ENCODE measurements at places on chromosomes 2 and 18.

- no peak for DNase-seq
Measured at GRCh38 chr18:10195529-10195928, 258.9 kb upstream of the APCDD1 start.

DNA sequence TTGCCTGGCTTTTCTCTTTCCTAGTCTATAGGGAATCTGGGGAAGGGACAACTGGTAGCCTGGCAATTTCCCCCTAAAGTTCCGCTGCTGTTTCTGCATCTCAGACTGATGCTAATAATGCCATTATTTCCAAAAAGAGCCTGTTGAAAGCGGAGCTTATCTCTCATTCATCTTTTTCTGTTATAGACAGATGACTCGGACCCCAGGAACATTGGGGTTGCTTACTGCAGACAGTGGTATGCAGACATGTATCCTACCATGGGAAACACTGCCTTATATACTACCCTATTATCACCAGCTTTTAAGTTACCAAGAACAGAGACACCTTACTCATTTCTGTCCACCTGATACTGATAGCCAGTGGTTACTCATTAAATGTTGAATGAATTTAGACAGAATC is 15.3 kb downstream of the ETAA1 start:
- no peak for DNase-seq

DNA sequence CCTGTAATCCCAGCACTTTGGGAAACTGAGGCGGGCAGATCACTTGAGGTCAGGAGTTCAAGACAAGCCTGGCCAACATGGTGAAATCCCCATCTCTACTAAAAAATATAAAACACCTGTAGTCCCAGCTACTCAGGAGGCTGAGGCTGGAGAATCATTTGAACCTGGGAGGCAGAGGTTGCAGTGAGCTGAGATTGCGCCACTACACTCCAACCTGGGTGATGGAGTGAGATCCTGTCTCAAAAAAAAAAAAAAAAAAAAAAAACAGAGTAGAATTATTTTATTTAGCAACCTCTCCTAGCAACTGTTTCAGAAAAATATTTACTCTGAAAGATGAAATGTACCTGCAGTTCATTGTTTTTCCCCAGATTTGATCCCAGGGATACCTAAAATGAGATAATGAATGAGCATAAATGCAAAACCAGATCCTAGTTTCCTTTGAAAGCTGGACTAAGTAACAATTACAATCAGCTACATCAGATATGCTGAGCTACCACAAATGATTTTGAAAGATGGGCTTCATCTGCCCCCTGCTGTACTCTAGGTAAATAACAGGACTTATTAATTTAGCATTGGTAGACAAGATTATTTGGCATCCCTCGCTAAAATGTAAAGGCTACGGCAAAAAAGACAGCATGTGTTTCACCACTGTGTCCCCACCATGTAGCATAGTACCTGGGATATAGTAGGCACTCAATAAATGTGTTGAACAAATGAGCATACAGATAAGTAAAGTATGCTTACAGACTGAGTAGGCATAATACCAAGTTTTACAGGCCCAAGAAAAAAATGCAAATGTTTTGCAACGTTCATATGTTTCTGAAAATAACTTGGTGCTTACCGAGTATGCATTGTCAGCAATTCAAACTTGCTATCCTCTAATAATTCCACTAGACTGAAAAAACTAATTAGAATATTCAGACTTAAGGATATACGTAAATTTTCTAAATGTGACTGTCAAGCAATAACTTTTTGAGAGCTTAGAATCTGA is 102.5 kb downstream of the ATL2 start:
- no peak for DNase-seq

- DNase-seq = no peak
Measured at GRCh38 chr2:241637795-241638660, 535 bp downstream of the ATG4B start.

GRCh38 chr2:47530105-47530760 is 127.3 kb downstream of the MSH2 start:
- peak; percentile 70 for DNase-seq

GRCh38 chr18:23133860-23134779 is 1.2 kb upstream of the CABLES1 start:
- no peak for DNase-seq

GRCh38 chr2:151280271-151280670 is 9.2 kb downstream of the NMI start:
- DNase-seq = no peak

DNA sequence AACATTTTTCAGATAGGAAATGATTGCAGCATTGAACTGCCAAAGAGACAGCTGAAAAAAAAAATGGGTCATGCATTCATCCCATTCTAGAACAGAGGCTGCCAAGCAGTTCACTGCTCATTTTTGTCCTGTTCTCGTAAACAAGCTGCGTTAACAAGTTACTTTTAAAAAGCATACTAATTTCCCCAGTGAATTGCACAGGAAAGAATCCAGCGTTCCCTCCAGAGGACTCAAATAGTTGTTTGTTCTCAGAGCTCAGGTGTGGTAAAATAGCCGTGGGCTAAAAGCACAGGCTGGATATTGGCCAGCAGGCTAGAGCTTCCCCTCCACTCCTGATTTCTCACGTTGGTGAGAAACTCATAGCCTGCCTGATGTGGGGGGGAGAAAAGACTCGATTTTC is 76.1 kb upstream of the AQP4 start:
- DNase-seq = no peak

DNA sequence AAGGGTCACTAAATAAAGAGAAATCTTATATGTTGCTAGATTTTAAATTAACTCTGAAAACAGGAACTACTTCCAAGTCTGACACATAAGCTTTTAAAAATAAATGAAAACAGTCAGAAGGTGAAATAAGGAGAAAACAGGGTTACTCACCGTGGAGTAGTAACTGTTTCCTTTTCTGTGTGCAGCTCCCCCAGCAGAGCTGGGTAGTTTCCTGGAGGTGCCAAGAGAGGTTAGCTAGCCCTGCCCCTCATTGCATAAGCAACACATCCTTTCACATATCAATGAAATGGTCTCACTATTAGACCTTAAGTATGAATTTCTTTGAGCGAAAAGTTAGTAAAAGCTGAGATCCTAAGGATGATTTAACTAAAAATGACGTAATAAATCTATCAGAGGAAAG is 54.0 kb upstream of the GPR75 start:
- no peak for DNase-seq

- no peak for DNase-seq
Measured at GRCh38 chr2:30519796-30520195, 72.8 kb downstream of the LCLAT1 start.

- DNase-seq = no peak
Measured at GRCh38 chr2:14951569-14952285, 319.2 kb downstream of the LRATD1 start.

- no peak for DNase-seq
Measured at GRCh38 chr2:24163186-24163585, 11.7 kb upstream of the FAM228A start.

- no peak for DNase-seq
Measured at GRCh38 chr2:107359021-107359420, 467.7 kb upstream of the RGPD4 start.

DNA sequence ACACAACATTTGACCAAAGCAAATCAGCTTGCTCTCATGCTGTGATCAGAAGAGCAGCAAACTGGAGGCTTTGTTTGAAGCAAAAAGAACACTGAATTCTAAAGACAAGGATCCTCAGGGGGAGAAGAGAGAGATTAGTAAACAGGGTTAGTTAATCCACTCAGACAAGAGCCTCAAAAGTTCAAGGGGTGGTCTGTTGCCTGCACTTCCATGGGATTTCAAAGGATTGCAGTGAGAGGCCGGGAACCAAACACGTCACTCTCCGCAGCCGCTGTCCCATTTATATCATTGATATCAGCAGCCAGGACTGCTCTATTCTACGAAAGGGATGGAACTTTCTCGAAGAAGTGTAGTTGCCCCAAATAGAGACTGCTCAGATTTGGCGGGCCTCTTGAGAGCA is 97.8 kb upstream of the SP3 start:
- no peak for DNase-seq

DNA sequence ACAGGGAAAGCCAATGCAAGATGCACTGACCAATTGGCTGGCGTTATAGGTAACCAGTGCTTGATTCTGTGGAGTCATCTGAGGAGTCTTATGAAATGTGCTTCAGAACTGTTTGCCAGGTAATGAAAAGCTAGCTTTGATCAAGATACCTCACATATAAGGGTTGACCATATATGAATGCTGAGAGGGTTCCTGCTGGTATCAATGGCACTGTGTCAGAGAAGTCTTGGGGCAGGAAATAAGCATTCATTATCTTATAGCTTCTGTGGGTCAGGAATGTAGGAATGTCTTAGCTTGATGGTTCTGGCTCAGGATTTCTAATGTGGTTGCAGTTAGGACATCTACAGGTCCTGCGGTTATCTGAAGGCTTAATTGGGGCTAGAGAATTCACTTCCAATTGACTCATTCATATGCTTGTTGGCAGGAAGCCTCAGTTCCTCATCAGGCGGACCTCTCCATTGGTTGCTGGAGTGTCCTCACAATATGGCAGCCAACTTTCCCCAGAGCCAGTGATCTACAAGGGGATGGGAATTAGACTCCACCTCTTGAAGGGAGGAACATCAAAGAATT is 22.1 kb upstream of the TCF7L1 start:
- no peak for DNase-seq

DNA sequence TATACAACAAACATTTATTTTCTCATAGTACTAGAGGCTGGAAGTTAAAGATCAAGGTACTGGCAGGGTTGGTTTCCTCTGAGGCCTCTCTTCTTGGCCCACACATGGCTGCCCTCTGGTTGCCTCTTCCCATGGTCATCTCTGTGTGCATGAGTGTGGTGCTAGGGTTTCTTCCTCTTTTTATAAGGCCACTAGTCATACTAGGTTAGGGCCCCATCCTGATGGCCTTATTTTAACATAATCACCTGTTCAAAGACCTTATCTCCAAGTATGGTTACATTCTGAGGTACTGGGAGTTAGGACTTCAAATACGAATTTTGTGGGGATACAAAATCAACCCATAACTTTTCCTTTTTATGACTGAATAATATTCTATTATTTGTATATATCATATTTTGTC is 4.8 kb upstream of the RIOK3 start:
- DNase-seq = no peak

DNA sequence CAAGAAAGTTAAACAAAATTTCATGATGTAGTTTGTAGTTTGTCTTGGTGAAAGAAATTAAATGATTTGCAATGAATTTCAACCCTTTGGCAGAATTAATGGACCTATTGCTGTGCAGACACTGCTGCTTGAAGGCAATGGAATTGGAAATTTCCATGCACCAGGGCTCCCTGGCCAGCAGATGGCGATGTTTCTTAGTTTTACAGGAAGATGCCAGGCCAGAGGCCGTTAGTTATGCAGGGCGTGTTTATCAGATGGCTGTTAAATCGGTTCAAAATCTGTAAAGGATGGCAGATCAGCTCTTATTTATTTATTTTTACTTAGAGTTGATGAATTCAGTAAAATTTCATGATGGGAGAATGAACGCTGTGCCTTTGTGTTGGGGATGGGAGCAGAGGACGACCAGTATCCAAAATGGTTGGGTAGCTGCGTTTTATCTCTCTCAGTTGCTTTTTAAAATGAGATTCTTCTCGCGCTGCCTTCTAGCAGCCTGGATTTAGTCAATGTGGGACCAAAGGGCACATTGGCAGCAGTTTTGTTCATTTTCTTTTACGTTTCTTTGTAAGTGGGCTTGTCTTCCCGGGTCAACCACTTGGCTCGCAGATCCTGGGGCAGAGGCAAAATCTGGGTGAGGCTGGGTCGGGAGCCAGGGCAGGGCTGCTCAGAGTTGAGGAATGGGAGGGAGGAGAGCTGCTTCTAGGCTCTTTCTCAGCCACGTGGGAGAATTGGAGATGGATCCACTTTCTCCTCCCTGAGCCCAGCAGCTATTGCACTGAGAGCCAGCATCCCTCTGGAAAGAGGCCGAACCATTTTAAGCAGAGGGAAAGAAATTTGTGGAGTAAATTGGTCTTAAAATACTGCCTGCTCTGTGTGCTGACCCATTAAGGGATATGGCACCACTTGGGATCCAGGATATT is 344.0 kb downstream of the PIK3C3 start:
- DNase-seq = peak; percentile 77

DNA sequence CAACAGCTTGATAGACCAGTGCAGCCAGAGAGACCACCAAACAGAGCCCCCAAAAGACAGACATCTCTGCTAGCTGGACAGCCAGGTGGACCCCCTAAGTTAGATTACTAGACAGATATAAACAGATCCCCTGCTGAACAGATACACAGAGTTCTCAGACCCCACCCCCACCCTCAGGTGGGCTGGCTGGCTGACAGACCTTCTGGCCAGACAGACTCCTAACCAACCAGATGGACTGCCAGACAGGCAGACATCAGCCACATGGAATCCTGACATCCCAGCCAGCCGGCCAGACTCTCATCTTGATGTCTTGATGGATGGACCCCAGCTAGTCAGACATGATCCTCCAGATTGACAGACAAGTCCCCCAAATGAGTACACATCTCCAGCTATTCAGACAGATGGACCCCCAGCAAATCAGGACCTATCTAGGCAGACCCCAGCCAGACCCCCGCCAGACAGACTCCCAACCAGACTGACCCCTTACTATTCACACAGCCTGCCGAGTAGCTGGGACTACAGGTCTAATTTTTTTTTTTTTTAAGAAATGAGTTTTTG is 18.0 kb downstream of the PTPN18 start:
- DNase-seq = no peak

DNA sequence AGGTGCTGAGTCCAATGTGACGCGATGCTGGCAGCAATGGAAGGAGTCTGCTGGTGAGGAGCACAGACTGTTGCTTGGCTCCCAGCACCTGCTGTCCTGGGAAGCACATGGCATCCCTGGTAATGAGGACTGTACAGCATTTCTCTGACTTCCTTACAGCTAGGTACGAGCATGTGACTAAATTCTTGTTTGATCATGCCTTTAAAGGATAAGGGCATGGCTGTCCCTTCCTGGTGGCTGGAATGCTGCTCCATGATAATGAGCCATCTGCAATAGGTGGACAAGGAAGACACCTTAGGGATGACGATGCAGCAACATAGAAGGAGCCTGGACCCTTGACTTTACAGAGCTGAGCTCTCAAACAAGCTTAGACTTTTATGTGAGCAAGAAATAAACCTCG is 278.0 kb upstream of the SPRED2 start:
- no peak for DNase-seq

DNA sequence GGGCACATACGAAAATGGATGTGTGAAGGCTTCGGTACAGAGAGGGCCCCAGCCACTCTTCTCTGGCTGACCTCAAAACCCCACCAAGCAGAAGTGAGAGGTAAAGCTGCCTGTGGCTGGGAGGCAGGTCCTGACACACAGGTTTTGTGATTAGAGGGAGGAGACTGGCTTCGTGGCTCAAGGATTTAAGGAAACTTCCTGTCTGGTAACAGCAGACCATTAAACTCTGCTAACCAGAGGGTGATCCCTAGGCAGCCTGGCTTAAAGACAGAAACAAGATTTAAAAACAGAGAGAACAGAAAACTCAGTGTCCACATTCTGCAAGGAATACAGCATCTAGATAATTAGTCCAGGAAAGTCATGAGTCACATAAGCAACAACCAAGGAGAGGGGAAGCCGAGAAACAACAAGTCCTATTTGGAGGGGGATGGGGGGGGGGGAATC is 101.9 kb downstream of the NFATC1 start:
- peak; percentile 9 for DNase-seq
